Dermis blood vessel endothelial cell (primary cell): ENCODE measurements at places on chromosomes 3 and 15. TPM values are rescaled to one million over a fixed set of nuclear protein-coding genes. Genes with fewer than 3 reads are reported as not detected.

GRM2 gene
- under 0.01 TPM in 1 of 2 replicates, not detected in the other for total RNA-seq

HTR3E gene
- total RNA-seq = not detected in 2 replicates

SYNPR gene
- not detected in 2 replicates for total RNA-seq

CCR8 gene
- not detected in 2 replicates for total RNA-seq

ERC2 gene
- 0.79 and 2.4 TPM in 2 replicates for total RNA-seq

RETNLB gene
- total RNA-seq = not detected in 2 replicates

OR5K2 gene
- total RNA-seq = not detected in 2 replicates

MYO5A gene
- total RNA-seq = 59.9 and 115 TPM in 2 replicates

RAB27A gene
- 12.3 and 27.4 TPM in 2 replicates for total RNA-seq

GOLGA8F gene
- total RNA-seq = 0.05 TPM in 1 of 2 replicates, not detected in the other

DGKG gene
- under 0.01 and 0.42 TPM in 2 replicates for total RNA-seq

DAZL gene
- not detected in 2 replicates for total RNA-seq

SKOR1 gene
- 0.05 TPM in 1 of 2 replicates, not detected in the other for total RNA-seq

GOLGA8Q gene
- 0.09 and 0.85 TPM in 2 replicates for total RNA-seq

CCDC9B gene
- total RNA-seq = 10.0 and 21.9 TPM in 2 replicates

C3orf62 gene
- 1.4 and 1.5 TPM in 2 replicates for total RNA-seq

CPN2 gene
- not detected in 2 replicates for total RNA-seq

PRKCD gene
- total RNA-seq = 2.2 and 3.5 TPM in 2 replicates

SLC22A14 gene
- 0.17 TPM in 1 of 2 replicates, not detected in the other for total RNA-seq

MASP1 gene
- total RNA-seq = 0.68 and 2.3 TPM in 2 replicates

GHRL gene
- total RNA-seq = 0.19 and 0.68 TPM in 2 replicates

SCG5 gene
- total RNA-seq = 0.34 TPM in 1 of 2 replicates, not detected in the other

LRRN1 gene
- not detected in 2 replicates for total RNA-seq

SLC7A14 gene
- total RNA-seq = under 0.01 and 0.14 TPM in 2 replicates

ACKR4 gene
- total RNA-seq = 0.85 and 0.93 TPM in 2 replicates

PRR20G gene
- not detected in 2 replicates for total RNA-seq

SIDT1 gene
- 0.09 TPM in 1 of 2 replicates, not detected in the other for total RNA-seq

CYP11A1 gene
- total RNA-seq = not detected in 2 replicates

NCEH1 gene
- 5.4 and 14.4 TPM in 2 replicates for total RNA-seq

SLC12A1 gene
- total RNA-seq = under 0.01 TPM in 2 replicates
